Brain (organoid and tissue), 16 donors: ENCODE measurements at places on chromosomes 2 and 18.

DNA sequence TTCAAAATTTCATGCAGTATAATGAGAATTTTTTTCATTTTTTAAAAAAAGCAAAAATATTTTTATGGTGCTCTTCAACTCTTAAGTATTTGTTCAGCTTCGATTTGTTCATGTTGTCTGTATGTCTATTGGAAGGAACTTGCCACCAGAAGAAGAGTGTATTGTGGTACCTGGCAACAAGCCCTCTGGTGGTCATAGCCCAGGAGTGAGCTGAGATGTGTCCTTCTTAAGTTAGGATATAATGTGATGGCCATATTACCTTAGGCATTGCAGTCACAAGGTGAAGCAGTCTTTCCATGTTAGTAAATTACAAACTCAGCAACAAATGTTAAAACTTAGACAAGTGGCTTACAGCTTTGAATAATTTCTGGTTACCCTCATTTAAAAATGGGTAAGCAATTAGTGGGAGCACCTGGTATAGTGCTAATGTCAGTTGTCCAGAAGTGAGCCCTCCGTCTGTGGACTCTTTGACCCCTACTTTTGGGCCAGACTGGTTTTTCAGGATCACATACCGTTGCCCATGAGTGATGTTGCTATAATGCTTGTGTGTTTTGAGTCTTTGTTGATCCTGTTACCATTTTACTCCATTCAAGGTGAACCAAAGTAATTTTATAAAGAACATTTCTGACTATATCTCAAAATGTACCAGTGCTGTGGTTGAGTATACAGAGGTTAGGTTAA is 57.4 kb downstream of the MYO1B start:
- DNase-seq: no peak

DNA sequence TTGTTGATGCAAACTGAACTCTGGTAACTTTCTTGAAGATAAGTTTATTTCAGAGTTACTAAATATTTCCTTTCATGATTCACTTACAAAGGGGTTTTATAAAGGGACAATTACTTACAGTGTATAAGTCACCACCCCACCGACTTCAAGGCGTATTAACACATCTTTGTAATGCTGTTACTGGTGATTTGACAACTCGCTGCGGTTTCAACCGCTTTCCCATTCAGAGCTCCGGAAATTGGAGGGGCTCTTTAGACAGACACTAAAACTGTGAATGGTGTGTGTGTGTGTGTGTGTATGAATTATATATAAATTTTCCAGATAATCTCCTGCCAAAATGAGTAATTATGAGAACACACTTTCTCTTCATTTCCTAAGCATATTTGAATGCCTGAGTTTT is 4.9 kb downstream of the TM4SF20 start:
- peak; percentile 23 for DNase-seq

GRCh38 chr2:164824872-164825271 is 16.8 kb downstream of the COBLL1 start:
- DNase-seq: no peak

- no peak for DNase-seq
Observed at GRCh38 chr2:167471332-167471731, 583.1 kb downstream of the XIRP2 start.

DNA sequence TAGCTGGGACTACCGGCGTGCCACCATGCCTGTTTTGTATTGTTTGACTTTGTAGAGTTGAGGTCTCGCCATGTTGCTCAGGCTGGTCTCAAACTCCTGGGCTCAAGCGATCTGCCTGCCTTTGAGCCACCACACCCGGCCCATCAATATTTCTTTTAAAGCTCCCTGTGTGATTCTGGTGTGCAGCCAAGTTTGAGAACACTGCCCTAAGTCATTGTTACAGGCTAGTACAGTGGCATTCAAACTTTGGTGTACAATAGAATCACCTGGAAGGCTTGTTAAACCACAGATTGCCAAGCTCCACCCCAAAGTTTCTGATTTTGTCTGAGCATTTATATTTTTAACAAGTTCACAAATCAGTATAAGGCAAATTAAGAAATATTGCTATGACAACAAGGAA is 99.9 kb downstream of the RBBP8 start:
- DNase-seq: no peak
